ENCODE measurements at places on chromosomes 7 and 10. TPM values are rescaled to one million over a fixed set of nuclear protein-coding genes. Genes with fewer than 3 reads are reported as not detected.

TMEM273 gene
- total RNA-seq = not detected

ST7 gene
- 92.5 TPM for total RNA-seq

ADIRF gene
- not detected for total RNA-seq

PRPS1L1 gene
- total RNA-seq = not detected

PRKG1 gene
- 4.6 TPM for total RNA-seq

RBM33 gene
- total RNA-seq = 25.8 TPM

AKR1C4 gene
- total RNA-seq = not detected

SLC29A4 gene
- 8.8 TPM for total RNA-seq

ENO4 gene
- total RNA-seq = 0.08 TPM

TFEC gene
- total RNA-seq = not detected

SLC26A3 gene
- not detected for total RNA-seq

TAS2R3 gene
- total RNA-seq = 0.40 TPM

FAM13C gene
- 0.21 TPM for total RNA-seq

CALHM1 gene
- not detected for total RNA-seq

KLF14 gene
- 0.69 TPM for total RNA-seq

OPN4 gene
- not detected for total RNA-seq

VPS26A gene
- total RNA-seq = 39.7 TPM

NXPH1 gene
- not detected for total RNA-seq

ABCA13 gene
- 4.1 TPM for total RNA-seq

GPR15LG gene
- total RNA-seq = not detected

DGKI gene
- total RNA-seq = 3.1 TPM

ANKRD30A gene
- not detected for total RNA-seq

GPR85 gene
- 5.9 TPM for total RNA-seq

SAMD9 gene
- 4.5 TPM for total RNA-seq

POM121 gene
- 9.2 TPM for total RNA-seq

KIAA1217 gene
- total RNA-seq = 1.5 TPM

WNT8B gene
- total RNA-seq = not detected

AGBL3 gene
- total RNA-seq = 0.90 TPM

HSPA14 gene
- total RNA-seq = 28.2 TPM

PTER gene
- total RNA-seq = 21.5 TPM

FAM131B gene
- total RNA-seq = not detected

LRRC17 gene
- not detected for total RNA-seq

ZNF394 gene
- total RNA-seq = 40.5 TPM

GBX1 gene
- not detected for total RNA-seq

FGL2 gene
- total RNA-seq = not detected

PNLIPRP1 gene
- total RNA-seq = not detected

GJD4 gene
- 0.08 TPM for total RNA-seq

CYP2C19 gene
- not detected for total RNA-seq

ASB10 gene
- total RNA-seq = not detected

SMO gene
- 29.6 TPM for total RNA-seq

INPP5A gene
- total RNA-seq = 12.8 TPM

PPP1R17 gene
- not detected for total RNA-seq

GRB10 gene
- 91.2 TPM for total RNA-seq

ZRANB1 gene
- 13.2 TPM for total RNA-seq

EPHA1 gene
- not detected for total RNA-seq

SLC18A3 gene
- not detected for total RNA-seq

VSTM4 gene
- not detected for total RNA-seq

TMEM236 gene
- total RNA-seq = 0.03 TPM

RARRES2 gene
- not detected for total RNA-seq

C10orf105 gene
- not detected for total RNA-seq

PBLD gene
- total RNA-seq = 1.2 TPM

PPP1R9A gene
- 3.5 TPM for total RNA-seq

HOXA1 gene
- 5.6 TPM for total RNA-seq
